ENCODE measurements at places on chromosomes 1 and 21. TPM values are rescaled to one million over a fixed set of nuclear protein-coding genes. Genes with fewer than 3 reads are reported as not detected.
A peak's percentile ranks its signal among the peaks of the same experiment; 100 is the strongest.

ATP6V1G3 gene
- not detected for total RNA-seq

PRELP gene
- total RNA-seq, result 2.4 TPM

DNA sequence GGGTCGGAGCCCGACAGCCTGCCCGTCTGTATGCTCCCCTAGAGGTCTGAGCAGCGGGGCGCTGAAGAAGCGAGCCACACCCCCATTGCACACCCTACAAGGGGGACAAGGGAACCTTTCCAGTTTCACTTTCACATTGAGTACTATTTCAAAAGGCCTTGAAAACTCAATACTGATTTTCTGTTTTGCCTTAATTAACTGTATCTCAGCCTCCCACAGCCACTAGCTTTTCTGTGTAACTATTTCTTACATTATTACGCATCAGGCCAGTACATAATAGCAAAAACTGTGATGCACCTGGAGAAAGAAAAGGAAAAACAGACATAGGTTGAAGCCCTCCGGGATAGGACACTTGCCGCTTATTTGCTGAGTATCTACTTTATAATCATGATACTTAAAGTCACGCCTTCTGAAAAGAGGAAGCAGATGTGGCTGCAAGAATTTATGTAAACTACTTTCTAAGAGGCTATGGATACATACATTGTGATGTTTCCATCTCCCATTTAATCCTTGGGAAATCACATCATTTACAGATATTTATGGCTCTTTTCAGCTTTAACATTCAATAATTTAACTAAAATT is 1719.5 kb downstream of the MRPL39 start:
- H3K4me1 ChIP-seq, result no peaks in the 10 kb centered on the region
- H3K27ac ChIP-seq, result no peak overlapping the region
- H3K4me3 ChIP-seq, result no peak overlapping the region
- H3K27me3 ChIP-seq, result no peaks in the 10 kb centered on the region
- no peak for DNase-seq

SIPA1L2 gene
- 64.4 TPM for total RNA-seq

ARMH1 gene
- 5.1 TPM for total RNA-seq

DNA sequence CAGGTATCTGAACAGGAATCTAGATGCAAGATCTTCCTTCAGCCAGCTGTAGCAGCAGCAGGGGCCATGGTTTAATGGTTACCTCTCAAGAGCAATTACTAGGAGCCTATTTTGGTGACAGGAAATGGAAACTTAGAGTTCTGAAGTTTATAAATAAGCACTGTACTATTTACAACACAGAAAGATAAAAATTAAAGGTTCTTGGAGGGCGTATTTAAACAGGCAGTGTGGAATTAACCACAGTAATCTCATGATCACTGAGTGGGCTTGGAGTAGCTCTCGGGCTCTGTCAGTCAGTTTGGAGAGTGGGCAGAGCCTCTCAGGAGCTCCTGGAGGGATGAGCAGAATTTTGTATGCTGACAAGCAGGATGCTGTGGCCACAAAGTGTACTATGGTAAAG is 10.2 kb upstream of the FCRL5 start:
- no peak for DNase-seq
- no peak overlapping the region for H3K27ac ChIP-seq
- no peaks in the 10 kb centered on the region for H3K4me1 ChIP-seq
- no peak overlapping the region for H3K4me3 ChIP-seq

KIF14 gene
- 8.2 TPM for total RNA-seq

CFAP74 gene
- 0.16 TPM for total RNA-seq

GRCh38 chr1:33455539-33456501 is 16.6 kb upstream of the ZSCAN20 start:
- peak; percentile 38 for DNase-seq
- H3K27me3 ChIP-seq, result no peaks in the 10 kb centered on the region
- no peak overlapping the region for H3K27ac ChIP-seq
- H3K4me3 ChIP-seq, result no peak overlapping the region
- no peaks in the 10 kb centered on the region for H3K36me3 ChIP-seq

- no peaks in the 10 kb centered on the region for H3K27me3 ChIP-seq
- H3K4me1 ChIP-seq, result no peaks in the 10 kb centered on the region
- no peaks in the 10 kb centered on the region for H3K36me3 ChIP-seq
- H3K4me3 ChIP-seq, result peak overlapping the region; percentile 80
- peak; percentile 41 for DNase-seq
Measured at GRCh38 chr21:42010507-42011495, 641 bp upstream of the ZBTB21 start.

GRCh38 chr1:8947127-8947691 is 1.5 kb downstream of the CA6 start:
- H3K27me3 ChIP-seq, result no peaks in the 10 kb centered on the region
- no peaks in the 10 kb centered on the region for H3K36me3 ChIP-seq
- no peak overlapping the region for H3K4me3 ChIP-seq

DNA sequence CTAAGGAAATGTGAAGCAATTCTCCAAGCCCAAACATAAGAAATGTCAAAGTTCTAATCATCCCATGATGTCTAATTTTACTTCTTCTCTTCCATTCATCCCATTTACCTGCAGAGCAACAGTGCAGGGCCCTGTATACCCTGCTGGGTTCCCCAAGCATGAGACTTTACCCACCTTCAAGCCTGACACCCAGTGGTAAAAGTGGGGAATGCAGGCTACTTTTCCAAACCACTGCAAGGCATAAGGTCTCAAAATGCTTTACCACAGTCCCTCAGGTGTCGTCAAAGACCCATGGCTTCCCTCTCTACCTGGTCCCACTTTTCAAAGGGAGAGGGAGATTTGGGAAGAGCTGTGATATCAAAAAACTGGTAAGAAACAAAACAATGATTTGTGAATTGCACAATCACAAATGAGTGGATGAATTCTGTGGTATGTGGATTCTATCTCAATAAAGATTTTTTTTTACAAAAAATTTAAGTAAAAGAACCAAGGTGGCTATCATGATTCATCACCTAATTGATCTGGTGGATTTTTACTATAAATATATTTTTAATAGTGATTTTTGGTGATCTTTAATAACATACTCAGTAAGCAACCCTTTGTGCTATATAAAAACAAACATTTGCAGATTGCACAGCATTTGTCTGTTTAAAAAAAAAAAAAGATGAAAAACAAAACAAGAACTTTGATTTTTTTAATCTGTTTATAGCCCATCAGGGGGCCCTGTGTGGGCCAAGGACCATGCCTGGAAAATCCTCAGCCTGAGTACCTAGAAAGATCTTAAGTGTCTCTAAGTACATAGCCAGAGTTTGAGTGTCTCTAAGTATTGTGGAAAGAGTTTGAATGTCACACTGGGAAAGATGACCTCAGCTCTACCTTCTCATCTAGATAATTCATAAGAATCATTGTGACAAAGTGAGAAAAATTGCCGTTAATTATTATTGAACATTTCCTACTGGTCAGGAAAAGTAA is 73.1 kb upstream of the GJB5 start:
- peak overlapping the region; percentile 83 for H3K27ac ChIP-seq
- peak; percentile 85 for DNase-seq
- no peaks in the 10 kb centered on the region for H3K27me3 ChIP-seq
- no peaks in the 10 kb centered on the region for H3K36me3 ChIP-seq
- H3K4me3 ChIP-seq, result no peak overlapping the region
- H3K4me1 ChIP-seq, result no peaks in the 10 kb centered on the region

SYT11 gene
- 4.6 TPM for total RNA-seq

- no peak for DNase-seq
- no peaks in the 10 kb centered on the region for H3K27me3 ChIP-seq
- no peak overlapping the region for H3K27ac ChIP-seq
- no peak overlapping the region for H3K4me3 ChIP-seq
- no peaks in the 10 kb centered on the region for H3K36me3 ChIP-seq
Measured at GRCh38 chr1:63780565-63780964, 6.7 kb downstream of the ROR1 start.

DNA sequence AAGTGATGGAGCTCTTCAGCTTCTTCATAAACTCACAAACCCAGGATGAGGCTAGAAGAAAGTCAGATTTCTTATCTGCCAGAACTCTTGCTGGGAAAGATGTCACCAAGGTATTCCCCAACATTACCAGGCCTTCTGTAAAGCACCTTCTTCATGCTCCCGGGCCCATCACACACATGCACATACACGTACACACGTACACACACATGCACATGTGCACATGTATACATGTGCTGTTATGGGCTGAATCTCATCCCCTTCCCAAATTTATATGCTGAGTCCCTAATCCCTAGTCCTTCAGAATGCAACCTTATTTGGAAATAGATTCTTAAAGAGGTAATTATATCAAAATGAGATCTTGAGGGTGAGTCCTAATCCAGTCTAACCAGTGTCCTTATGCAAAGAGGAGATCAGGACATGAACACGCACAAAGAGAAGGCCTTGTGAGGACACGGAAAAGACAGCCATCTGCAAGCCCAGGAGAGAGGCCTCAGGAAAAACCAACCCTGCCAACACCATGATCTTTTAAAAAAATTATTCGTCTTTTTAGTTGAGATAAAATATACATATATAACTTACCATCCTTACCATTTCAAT is 76.4 kb upstream of the LYST start:
- DNase-seq, result peak; percentile 3
- no peak overlapping the region for H3K27ac ChIP-seq
- no peaks in the 10 kb centered on the region for H3K36me3 ChIP-seq
- no peak overlapping the region for H3K4me3 ChIP-seq
- no peaks in the 10 kb centered on the region for H3K27me3 ChIP-seq

DNA sequence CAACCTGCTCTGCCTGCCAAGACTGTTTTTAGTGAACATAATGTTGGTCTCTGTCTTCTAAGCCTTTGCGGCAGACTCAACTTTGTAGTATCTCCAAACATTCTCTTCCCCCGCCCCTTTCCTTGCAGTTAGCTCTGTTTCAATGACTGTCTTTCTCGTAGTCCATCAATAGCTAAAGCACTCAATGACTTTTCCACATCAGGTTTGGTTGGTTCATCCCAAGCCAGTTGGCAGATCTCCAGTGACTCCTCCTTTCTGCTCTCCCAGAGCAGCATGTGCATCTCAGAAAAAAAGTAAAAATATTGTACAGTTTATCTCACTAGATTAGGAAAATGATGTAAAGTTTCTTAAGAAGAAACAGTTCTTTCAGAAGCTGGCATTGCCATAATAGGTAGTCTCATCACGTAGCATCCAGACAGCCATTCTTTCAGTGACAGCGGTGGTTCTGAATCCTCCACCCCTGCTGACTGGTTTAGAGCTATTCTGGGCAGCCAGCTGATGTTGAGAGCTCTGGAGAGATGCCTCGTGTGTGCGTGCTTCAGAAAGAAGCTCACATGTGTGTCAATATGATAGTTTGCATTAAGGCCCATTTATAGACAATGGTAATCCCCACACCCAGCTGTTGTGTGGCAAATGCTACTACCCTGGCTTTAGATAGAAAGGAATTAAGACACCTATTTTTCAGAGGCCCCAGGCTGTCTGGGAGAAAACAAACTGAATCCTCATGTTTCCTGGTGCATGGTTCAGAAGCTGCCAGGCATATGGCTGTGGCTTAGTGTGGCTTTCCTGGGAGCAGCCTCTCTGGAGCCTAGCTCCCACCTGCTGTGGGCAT is 53.2 kb downstream of the CNN3 start:
- H3K36me3 ChIP-seq, result peaks cover 2% of the 10 kb centered on the region
- H3K4me3 ChIP-seq, result no peak overlapping the region
- H3K4me1 ChIP-seq, result no peaks in the 10 kb centered on the region
- H3K27me3 ChIP-seq, result no peaks in the 10 kb centered on the region
- DNase-seq, result no peak
- no peak overlapping the region for H3K27ac ChIP-seq

Data from colonic mucosa (tissue), 4 donors.